Thyroid gland (tissue), 4 donors: ENCODE measurements at places on chromosomes 12 and 14.
A peak's percentile ranks its signal among the peaks of the same experiment; 100 is the strongest.

GRCh38 chr14:86858591-86858990, 1134.4 kb downstream of the GALC start:
- DNase-seq: no peak

DNA sequence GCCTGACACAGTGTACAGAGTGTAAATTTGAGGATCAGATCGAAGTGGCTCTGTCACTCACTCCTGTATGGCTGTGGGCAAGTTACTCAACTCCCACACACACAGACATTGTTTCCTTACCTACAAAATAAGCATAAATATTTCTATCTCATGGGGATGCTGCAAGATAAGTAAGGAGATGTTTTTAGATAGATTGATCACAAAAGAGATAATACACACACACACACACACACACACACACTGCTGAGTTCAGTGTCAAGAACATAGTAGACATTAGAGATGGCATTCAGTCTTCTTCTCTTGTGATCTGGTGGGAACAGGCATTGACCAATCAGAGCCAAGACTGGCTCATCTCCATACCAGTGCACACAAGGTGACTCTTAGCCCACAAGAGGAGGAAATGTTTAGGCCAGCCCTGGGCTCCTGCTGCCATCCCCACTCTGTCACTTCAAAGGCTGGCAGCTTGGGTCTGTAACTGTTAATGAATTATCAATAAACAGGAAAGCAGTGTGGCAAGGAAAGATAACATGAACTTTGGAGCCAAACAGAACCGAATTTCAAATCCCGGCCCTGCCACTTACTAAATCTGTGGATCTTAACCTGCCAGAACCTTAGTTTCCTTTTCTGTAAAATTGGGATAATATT, 3.4 kb upstream of the RNASE8 start:
- DNase-seq: no peak

DNA sequence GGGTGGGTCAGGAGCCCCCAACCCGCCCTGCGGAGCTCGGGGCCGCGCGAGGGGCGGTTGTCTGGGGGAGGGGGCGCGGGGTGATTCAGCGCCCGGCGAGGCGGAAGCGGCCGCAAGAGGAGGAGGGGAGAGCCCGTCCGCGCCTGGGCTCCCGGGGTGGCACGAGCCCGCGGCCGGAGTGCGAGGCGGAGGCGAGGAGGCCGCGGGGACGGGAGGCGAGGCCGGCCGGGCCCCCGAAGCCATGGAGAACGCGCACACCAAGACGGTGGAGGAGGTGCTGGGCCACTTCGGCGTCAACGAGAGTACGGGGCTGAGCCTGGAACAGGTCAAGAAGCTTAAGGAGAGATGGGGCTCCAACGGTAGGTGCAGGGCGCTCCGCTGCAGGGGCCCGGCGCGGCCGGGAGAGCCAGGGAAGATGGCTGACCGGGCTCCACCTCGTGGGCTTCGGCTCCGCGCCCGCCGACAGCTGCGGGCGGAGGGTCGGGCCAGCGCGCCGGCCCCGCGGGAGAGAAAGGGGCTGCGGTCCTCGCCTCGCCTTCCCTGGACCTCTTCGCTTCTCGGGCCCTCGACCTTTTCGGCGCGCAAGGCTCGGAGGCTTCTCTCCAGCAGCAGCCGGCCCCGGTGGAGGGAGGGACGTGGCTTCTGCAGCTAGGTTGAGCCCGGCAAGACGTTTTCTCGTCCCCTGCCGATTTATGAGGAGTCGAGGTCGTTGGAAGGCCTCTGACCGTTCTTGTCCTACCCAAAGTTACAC, 677 bp downstream of the ATP2A2 start:
- DNase-seq: peak; percentile 55

GRCh38 chr14:55138091-55138490, 9.0 kb downstream of the LGALS3 start:
- no peak for DNase-seq

GRCh38 chr12:124484067-124484466, 83.3 kb downstream of the NCOR2 start:
- no peak for DNase-seq

- DNase-seq: no peak
Measured at GRCh38 chr14:102985665-102986064, 63.2 kb downstream of the AMN start.

- no peak for DNase-seq
Measured at GRCh38 chr12:11840366-11840765, 190.9 kb downstream of the ETV6 start.
